CD4-positive, alpha-beta T cell treated with Interleukin-17A for 4 hours (primary cell): ENCODE measurements at places on chromosomes 11 and 22.

GRCh38 chr11:22725079-22725478, 58.7 kb downstream of the GAS2 start:
- no peak for DNase-seq

DNA sequence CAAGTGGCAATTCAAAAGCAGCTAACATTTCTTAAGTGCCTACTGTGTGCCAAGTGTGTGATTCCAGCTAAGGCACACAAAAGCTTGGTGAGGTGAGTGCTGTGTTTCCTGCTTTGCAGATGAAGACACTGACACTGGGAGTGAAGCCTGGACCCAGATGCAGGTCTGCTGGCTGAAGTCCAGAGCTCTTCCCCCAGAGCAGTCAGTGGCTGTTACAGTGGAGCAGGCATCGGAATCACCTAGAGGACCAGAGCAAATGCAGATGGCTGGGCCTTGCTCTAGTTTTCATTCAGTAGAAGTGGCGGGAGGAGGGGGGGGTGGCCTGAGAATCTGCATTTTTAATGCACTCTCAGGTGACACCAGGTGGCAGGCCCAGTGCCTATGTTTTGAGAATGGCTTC, 342.3 kb downstream of the CADM1 start:
- no peak for DNase-seq

GRCh38 chr22:20114506-20115475, 1.1 kb upstream of the RANBP1 start:
- no peak for DNase-seq

DNA sequence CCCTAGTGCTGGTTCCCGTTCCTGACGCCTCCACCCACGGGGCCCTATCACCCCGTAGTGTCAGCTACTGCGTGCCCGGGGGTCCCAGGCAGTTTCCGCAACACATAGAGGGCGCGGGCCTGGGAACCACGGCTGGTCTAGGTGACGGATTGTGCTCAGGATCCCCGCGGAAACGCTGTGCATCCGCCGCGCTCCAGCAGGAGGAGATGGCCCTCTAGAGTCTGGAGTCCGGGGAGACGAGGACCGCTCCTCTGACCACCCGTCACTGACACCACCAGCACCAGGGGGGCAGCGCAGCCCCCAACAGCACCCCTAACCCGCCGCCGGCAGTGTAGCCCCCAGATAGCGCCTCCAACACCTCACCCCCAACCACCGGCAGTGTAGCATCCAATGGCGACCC, 4.4 kb upstream of the RFPL3 start:
- no peak for DNase-seq

GRCh38 chr22:44557064-44557748, 59.2 kb upstream of the RTL6 start:
- DNase-seq: no peak

- DNase-seq: no peak
These were observed 5.6 kb downstream of the RTN3 start for GRCh38 chr11:63686926-63687325.

DNA sequence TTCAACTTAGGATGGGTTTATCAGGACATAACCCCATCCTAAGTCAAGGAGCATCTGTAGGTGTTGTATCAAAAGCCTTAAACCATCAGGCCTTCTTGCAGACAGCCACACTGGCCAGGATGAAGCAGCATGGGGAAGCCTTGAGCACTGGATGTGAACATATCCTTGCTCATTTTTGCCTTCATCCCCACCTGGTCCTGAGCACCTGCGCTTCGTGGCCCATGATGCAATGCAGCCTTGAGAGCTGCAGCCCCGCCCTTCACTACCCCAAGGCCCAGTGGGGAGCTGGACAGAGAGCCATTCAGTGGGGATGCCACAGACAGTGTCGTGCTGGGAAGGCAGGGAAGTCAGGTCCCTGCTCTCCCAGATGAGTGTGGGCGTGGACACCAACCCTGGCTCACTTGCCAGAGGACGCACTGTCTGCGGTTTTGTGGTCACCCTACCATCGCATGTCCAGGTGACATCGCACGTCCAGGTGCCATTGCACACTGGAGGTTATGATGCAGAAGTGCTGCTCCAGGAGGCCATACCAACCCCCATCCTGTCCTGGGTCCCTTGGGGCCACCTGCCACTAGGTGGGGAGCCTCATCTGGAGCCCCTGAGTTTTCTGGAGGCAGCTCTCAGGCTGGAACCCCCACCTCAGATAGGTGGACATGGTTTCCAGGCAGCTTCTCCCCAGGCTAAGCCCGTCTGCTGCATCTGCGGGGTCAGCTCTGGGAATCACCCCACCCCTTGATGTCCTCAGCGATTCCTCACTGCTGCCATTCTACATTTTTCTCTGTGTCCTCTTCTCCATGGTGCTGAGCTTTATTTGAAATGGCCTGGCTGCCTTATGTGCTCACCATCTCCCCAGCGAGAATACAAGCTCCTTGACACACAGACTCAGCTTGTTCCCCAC, 14.4 kb downstream of the GNAZ start:
- no peak for DNase-seq

- DNase-seq: no peak
These were observed 36.2 kb downstream of the EP300 start for GRCh38 chr22:41128606-41129005.

GRCh38 chr11:116030697-116031331, 526.6 kb upstream of the CADM1 start:
- DNase-seq: no peak

DNA sequence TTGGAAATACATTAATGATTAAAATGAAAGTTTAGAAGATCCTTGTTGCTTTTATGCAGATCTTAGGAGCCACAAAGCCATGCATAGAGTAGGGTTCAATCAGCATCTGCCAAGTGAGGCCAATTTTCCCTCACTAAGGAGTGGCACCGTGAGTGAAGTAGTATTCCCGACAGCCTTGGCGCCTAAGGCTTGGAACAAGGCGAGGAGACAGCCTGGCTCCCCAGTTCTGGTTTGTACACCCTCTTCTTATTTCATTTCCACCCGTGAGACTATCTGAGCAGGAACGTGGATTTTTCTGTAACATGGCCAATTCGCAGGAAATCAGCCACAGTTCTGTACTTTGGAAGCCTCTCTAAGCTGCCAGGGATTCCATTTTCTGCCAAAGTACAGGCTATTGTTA, 22.6 kb downstream of the FADS2 start:
- no peak for DNase-seq

DNA sequence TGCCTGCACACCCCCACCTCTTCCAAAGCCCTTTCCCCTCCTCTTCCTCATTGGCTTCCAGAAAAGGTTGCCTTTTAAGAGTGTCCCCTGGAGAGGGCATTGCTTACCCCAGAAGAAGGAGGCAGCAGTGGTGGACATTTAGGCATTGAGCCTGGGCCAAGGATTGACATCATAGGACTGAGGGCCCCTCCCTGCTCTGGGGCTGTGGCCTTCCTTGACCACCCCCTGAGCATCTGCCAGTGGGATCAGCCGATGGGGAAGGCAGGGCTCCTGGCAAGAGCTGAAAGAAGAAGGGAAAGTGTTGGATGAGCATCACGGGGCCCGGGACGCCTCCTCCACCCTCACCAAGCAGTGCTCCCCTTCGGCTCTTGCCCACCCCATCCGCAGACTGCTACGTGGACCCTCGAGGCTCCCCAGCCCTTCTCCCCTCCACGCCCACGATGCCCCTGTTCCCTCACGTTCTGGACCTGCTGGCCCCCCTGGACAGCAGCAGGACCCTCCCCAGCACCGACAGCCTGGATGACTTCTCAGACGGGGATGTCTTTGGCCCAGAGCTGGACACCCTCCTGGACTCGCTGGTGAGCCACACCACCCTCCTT, 37.4 kb downstream of the ZC3H7B start:
- DNase-seq: no peak

DNA sequence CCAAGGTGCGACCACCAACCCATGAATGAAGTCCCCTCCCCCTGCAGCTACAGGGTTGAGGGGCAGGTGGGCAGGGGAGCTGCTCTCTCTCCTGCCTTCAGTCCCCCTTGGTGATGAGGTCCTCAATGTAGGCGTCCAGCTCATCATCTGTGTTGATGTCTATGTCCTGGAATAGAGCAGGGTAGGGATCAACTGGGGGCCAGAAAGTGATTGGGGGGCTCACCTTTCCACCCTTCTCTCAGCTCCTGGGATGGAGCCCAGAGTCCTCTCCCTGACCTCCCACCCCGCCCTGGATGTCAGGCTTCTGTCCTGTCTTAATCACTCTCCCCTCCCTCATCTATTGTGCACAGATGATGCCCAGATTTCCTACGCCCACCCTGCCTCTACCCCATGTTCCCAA, 41.9 kb downstream of the MORC2 start:
- DNase-seq: no peak

DNA sequence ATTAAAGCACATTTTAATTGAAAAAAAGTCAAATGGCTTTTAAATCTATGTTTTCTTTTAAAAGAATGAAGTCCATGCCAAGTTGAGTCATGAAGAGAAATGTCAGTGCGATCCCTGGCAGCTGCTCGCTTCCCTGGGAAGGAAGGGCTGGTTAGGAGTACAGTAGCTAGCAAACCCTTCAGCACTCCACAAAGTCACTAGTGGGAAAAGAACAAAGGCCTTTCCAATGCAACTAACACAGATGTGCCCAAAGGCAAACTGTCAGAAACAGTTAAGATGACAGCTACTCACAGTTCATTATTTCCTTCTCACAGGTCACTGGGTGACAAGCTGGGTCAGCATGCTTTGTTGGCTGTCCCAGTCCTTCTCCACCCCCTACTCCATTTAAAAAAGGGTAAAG, 308.7 kb downstream of the DCDC1 start:
- DNase-seq: no peak

- DNase-seq: no peak
These were observed 284.8 kb downstream of the TENM4 start for GRCh38 chr11:79156031-79156430.

GRCh38 chr11:113177671-113178070, 136.7 kb upstream of the TTC12 start:
- no peak for DNase-seq

- no peak for DNase-seq
These were observed 245.3 kb downstream of the CASP12 start for GRCh38 chr11:104652996-104653395.

GRCh38 chr11:26704249-26704648, 17.6 kb downstream of the SLC5A12 start:
- DNase-seq: no peak

DNA sequence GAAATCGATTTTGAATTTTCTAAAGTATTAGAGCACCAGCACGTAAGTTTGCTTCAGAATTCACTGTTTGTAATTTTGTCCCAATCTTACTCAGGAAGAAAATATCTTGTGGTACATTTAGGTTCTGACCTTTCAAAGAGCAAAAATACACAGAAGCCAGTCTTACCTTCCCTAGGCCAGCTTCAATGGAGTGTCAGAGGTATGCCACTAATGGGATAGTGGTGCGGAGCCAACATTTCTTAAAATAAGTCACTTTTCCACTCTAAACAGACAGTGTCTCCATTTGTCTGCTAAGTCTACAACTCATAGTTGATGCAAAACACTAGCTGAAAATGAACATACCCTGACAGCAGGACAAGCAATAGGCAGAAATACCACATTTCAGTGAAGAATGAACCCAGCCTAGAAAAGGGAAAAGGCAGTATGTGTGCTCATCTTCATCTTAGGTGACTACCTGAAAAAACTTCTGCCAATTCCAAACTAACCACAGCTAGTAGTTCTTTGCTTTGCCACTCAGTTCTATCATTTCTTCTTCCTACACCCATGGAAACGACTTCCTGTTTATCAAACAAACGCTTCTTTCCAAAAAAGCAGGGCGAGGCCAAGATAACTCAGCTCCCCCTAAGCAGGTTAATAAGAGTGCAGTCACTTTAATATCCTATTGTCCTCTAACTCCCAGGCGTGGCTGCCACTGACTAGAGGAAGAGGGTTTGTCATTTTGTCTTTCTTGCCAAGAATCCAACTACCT, 94.0 kb upstream of the APOA1 start:
- DNase-seq: peak; percentile 36

DNA sequence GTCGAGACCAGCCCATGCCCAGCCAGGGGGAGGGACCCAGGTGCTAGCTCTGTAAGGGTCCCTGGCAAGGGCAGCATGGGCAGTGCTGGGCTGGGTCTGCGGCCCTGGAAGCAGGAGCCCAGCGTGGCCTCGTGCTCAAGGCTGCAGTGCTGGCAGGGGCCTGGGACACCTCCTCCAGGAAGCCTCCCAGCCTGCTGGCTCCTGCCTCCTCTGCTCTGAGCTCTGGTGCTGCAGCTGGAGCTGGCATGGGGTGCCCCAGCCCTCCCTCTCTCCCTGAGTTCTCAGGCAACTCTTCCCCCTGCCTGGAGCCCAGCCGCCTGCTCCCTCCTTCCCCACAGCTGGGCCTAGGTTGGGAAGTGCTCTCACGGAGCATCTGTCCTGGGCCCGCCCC, 6.8 kb downstream of the INS start:
- DNase-seq: no peak

- DNase-seq: no peak
These were observed 531.2 kb downstream of the KCNA4 start for GRCh38 chr11:29485641-29486040.

GRCh38 chr22:23100124-23100801, 29.9 kb downstream of the GNAZ start:
- DNase-seq: no peak

- DNase-seq: no peak
These were observed 15.8 kb downstream of the SCUBE2 start for GRCh38 chr11:9075556-9075955.

- DNase-seq: no peak
These were observed 4.7 kb downstream of the DDIAS start for GRCh38 chr11:82906236-82906635.

GRCh38 chr11:65160643-65161042, 9.4 kb upstream of the SPDYC start:
- no peak for DNase-seq

DNA sequence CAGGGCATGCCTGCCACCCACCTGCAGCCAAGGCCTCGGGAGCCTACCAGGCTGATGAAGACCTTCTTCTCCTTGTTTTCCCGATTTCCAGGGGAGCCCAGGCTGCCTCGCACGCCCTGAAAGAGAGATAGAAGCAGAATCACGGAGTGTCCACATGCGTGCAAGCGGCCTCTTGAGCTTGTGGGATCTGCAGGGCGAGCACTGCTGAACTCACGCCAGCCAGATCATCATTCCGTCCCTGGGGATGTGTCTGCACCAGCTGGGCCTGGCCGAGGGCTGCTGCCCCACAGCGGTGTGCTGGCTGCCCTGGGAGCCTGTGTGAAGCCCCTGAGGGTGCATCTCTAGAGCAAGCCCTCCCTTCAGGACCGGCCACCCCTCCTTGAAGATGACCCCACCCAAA, 17.9 kb downstream of the USH1C start:
- DNase-seq: no peak

DNA sequence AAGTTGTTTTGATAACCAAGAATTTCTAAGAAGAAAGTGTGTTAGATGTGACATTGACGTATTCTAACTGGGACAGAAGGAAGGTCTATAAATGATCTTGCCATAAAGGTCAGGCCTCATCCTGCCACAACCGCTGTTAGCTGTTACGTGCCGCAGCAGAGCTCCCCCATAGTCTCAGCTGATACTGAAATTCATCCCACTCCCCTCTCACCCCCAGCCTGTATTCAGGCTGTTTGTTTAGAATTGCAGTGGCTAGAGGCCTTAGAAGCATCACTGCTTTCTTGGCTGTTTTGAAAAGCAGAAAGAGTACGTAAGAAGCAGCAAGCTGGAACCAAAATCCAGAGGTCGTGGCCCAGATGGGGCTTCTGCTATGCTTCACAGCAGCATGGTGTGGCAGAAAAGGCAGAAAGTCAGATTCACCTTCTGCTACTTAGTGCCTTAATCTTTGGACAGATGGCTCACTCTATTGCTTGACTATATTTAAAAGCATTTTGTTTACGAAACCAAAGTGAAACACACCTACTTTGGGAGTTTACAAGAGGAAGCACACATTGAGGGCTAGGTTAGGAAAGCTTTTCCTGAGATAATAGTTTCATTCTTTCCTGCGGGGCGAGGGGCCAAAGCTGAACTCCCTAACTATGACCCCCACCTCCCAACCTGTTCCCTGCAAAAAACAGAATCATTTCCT, 950 bp upstream of the LAYN start:
- peak; percentile 41 for DNase-seq
